Activated naive CD8-positive, alpha-beta T cell treated with anti-CD3 and anti-CD28 coated beads for 36 hours (primary cell): ENCODE measurements at places on chromosomes 16 and 17.

DNA sequence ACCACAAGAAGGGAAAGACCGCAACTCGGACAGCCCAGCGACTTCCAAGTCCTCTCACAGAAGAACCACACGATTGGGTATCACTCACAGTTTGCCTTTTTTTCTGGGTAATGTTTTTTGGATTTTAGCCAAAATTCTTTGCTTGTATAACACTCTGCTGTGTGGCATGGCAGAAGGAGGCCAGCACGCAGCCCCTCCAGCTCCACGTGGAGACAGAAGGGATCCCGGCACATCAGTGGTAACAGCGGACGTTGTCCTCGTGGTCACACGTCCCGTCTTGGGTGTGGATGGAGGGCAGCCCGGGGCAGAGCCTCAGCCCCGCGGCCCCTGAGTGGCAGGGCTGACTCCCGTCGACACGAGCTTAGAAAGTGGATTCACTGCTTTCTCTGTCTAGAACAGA lies 69.1 kb downstream of the KLHDC4 start:
- DNase-seq, result no peak

GRCh38 chr17:27407916-27408864 lies 48.1 kb upstream of the KSR1 start:
- no peak for DNase-seq

- DNase-seq, result no peak
These were observed 224.0 kb upstream of the TNRC6C start for GRCh38 chr17:77734371-77735080.

DNA sequence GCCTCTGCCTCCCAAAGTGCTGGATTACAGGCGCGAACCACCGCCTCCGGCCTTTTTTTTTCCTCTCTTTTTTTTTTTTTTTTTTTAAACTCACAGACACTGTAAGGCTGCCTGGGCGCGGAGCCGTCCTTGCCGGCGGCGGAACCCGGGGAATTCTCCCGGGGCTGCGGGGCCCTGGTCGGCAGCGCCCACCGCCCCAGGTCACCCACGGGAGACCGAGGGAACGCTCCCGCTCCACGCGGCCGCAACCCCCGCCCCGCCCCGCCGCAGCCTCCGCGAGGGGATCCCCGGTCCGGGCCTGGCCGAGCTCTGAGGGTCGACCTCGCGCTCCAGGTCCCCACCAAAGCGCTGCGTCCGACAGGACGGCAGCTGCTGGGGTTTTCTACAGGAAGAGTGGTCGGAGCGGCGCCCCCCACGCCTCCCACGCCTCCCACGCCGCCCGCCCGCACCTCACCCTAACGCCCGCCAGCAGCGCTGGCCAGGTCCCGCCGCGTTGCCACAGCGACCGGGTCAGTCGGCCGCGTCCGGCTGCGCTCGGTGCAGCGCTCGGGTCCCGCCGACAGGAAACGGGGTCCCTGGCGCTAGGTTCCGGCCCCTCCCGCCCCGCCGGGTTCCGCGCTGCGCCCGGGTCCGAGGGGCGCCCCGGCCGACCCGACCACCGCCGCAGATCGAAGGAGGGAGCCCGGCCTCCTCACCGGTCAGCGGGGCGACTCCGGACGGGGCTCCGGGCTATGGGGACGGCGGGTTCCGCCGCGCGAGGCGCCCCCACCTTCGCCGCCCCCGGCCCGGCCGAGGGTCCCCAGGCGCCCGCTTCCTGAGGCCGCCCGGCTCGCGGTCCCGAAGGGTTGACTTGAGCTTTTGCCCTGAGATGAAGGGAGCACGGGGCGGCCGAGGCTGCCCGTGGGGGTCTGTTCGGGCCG lies at the start of gene CCDC57:
CCDC57 (minus strand) TSS at position 512 of the 920 bp plus-strand sequence. CDS start 10,898 bp downstream, outside the sequence.
- peak; percentile 85 for DNase-seq

DNA sequence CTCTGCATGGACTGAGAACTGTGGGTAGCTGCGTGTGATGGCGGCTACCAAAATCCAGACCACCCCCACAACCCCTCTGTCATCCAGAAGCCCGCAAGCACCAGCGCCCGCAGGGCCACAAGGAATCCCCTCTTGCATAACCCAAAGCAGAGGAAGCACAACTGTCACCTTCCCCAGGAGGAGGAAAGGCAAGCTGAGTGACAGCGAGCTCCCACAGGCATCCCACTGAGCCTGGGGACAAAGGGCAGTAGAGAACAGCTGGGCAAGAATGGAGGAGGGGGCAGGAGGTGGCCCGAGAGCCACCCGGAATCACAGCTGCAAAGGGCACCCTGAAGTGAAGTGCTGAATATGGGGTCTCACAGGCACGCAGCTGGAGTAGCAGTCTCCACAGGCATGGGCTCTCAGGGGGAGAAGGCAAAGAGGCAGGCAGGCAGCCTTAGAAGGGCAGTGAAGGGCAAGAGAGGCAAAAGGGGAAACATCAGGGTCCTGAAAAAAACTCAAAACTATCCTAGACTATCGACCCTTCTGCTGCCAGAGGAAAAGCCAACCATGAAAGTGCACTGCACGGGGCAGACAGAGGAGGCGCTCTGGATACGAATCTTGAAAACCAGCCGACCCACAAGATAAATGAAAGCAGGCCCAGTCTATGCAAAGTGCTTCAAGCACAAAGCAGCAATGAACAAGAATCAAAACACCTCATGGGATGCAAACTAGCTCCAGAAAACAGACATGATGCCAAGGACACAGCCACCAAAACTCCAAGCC lies 17.1 kb downstream of the USP36 start:
- DNase-seq, result no peak

DNA sequence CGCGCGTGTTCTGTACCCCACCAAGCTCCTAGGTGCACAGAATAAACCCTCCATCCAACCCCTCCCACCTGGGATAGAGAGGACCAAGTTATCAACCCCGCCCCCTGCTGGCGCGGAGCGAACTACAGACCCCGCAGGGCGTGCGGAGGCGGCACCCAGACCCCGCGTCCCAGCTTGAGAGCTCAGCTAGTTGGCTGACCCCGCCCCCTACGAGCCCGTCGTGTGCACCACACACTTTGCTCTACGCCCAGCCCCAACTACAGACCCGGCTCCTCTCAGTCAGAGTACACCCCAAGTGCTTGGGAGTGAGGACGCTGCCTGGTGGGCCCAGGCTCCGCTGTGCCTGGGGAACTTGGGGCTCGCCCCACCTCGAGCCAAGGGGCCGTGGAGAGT lies 1.5 kb downstream of the GRIN2A start:
- peak; percentile 44 for DNase-seq

DNA sequence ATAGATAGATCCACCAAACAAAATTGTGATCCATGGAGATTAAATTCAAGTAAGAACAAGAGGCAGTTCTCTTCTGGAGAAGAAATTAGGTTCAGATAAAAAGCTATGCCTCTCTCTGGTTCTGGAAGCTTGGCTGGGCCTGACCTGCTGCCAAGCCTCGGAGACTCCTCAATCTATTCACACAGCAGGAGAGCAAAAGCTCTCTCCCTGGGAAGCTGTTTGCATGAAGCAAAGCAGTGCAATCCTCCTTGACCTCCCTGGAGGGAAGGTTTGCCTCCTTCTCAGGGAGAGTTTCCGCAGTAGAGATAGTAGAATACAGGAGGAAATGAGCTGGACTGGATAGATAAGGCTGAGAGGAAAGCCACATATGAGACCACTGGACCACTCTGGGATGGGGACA lies 78.1 kb upstream of the GNAO1 start:
- DNase-seq, result no peak

DNA sequence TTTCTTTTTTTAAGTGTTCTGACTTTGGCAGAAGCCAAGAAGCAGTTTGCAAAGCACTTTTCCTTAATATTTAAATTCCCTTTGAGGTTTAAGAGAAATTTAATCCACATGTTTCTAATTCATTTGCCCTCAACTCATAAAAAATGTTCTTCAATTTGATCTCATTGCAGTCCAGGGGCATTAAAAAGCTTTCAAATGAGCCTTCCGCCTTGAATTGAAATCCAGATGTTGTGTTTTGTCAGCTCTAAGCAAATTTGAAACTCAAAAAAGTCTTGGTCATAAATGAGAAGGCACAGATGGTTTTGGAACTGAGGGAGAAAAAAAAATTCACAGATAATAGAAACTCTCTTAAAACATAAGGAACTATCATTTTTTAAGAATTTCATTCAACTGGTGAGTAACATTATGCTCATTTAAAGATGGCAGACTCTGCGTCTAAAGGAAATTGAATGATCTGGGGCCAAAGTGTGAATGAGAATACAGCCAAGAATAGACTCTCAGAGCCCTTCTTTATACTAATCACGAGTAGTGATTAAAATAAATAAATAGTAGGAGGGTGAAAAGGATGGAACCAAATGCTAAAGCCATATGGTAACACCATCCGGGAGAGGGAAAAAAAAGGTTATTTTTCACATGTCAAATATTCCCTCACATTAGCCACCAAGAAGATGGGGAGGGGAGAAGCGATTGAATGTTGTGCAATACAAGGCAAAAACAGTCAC lies 1304.7 kb downstream of the CDH8 start:
- DNase-seq, result no peak

- DNase-seq, result no peak
These were observed 119.5 kb downstream of the C16orf78 start for GRCh38 chr16:49492896-49493626.

GRCh38 chr17:39927101-39927928 lies at the start of the genes LRRC3C and ORMDL3:
LRRC3C (plus strand) TSS chr17:39927732; CDS start chr17:39941524, 13,792 bp downstream.
ORMDL3 (minus strand) TSS chr17:39927601; CDS start chr17:39924203, 3,398 bp downstream.
- peak; percentile 95 for DNase-seq

DNA sequence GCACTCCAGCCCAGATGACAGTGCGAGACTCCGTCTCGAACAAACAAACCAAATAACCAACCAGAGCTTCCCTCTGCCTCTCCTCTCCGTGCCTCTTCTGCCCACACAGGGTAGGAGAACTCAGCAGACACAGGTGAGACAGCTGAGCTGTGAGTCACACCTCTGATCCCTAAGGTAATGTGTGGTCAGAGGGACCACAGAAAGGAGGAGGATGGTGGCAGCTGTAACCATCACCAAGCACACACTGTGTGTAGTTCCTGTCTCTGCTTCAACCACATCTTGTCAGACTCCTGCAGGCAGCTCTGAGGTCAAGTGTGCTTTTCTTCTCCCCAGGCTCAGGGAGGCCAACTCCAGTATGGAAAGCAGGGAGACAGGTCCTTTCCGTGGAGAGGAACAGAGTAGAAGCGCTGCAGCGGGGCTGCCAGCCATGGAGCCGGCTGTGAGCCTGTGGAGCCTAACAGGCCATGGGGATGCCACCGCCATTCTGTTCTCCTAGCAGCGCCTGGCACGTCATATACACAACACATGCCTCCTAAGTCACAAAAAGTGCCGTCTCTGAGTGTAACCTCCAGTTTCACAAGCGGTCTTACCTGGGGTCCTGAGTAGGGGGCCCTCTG lies 7.1 kb downstream of the NUDT16L1 start:
- DNase-seq, result peak; percentile 65

DNA sequence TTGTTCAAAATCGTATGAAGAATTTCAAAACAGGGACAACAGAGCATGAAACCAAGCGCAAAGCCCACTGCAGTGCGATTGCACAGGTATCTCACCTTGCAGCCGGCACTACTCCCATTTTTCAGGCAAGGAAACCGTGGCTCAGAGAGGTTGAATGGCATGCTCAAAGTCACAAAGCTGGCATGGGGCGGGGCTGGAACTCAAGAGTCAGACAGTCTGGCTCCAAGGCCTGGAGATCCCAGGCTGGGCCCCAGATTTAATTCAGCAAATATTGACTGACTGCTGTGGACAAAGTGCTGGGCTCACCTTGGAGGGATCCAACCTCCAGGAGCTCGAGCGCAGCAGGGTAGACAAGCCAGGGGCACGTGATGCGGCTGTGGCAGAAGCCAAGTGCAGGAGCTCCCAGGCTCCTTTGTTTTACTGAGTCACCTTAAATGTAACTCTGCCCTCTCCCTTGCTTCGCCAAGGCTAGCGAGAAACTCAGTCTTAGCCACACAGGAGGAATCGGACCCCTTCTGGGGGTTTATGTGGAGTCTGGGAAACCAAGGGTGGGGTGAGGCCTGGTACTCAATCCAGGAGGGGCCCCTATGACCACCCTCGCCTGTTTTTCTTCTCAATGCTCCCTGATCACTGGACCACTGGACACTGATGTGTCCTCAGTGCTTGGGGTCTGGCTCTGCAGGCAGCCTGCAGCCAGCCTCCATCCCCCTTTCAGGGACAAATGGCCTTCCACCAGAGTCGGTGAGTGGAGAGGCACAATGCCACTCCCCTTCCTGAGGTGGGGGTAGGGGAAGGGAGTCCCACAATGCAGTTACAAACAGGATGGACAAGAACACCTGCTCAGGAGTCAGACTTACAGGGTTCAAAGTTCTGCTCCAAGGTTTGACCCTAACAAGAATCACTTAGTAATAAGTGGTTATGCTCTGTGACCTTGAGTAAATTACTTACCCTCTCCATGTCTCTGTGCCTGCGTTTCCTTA lies 3.9 kb upstream of the SPATA20 start:
- no peak for DNase-seq

DNA sequence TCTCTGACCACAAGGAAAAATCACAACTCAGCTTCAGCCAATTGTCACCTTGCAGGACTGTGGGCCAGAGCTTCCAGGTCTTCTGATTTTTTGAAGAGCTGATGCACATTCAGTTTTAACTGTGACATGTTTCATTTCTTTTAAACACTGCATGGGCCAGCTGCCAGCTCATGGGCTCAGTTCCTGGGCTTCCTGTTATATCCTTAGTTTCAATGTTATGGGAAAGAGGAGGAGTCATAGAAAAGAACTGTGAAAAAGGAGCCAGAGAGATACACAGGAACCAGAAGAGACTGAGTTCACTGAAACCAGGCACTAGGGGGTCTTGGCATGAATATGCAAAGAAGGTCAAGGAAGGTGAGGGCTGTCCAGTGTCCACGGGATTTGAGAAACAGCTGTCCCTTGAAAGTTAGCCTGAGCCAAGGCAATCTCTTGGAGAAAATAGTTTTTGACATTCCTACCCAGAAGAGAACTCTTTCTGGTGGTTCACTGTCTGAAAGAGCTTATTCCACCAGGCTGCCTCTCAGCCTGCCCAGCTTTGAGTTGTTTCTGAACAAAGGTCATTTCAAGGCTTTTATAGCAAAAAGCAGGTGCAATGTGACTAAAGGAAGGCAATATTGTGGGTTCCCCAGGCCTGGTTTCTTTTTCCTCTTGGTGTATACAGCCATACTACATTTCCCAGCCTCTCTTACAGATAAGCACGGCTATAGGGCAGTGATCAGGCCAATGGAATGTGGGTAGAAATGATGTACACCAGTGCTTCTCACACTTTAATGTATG lies 10.5 kb downstream of the PDILT start:
- no peak for DNase-seq

DNA sequence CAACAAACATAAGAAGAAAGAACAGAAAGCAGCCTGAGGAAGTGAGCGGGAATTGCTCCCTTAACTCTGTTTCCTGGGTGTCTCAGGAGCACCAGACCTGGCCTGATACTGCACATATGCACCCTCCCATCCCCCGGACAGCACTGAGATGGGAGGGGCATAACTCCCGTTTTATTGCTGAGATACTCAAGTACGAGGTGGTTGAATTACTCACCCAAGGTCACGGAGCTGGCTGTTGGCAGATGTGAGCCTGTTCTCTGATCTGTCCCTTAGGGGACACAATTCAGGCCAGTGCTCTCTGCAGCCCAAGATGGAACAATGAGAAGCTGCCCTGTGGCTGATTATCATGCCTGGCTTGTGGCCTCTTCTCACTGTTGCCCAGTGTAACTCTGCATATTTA lies 9.1 kb upstream of the MED9 start:
- DNase-seq, result no peak
